ENCODE measurements at places on chromosomes 5 and 9.

DNA sequence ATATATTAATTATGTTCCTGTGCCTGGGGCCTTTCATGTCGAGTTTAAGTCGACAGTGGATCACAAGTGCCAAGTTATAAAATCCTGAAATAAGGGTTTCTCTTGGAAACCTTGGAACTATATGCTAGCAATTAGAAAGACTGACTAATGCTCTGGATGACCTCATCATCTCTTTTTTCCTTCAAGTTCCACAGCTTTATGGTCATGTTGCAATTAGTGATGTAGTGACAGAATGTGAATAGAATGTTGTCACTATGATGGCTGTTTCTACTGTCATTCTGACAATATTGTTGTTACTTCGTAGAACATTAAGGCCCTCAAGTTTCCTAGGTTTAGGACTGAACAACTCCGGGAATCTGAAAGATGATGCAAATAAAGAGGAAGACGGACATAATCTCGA, 368.0 kb upstream of the SEMA6A start:
- DNase-seq, result no peak

DNA sequence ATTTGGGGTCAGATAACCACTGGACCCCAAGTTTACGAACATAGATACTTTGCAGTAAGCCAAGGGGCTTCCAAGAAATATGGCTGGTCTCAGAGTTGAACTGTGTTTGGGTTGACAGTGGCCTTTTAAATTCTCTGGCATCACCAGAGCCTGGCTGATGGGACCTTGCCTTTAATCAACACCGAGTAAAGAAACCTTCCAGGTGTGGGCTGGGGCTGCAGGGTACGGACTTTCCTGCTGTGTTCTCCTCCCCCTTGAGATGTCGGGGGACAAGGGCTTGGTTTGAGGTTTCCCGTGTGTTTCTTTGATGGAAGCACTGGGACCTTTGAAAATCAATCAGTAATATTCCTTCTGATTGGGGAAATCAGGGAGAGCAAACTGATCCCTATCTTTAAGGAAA, 140.1 kb downstream of the MTX3 start:
- DNase-seq, result no peak

GRCh38 chr5:38751103-38751502, 94.7 kb upstream of the OSMR start:
- no peak for DNase-seq

DNA sequence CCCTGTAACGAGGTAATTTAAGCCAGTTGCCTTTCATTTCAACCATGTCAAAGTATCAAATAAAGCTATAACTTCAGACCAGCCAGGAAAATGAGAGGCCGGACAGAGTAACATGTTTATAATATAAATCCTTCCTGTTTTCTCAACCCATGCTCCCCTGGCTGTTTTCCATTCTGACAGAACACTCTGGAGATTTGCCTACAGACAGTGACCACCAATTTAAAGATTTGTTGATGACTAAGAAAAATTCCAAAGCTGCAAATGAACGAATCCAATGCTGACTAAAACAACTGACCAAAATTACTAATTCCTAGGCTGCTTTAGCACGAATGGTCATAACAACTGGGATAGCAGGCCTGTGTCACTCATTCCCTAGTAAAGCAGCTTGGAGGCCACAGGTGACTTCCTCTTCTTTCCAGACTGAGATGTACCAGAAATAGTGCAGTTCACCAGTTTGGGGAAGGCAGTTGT, 141.4 kb downstream of the AOPEP start:
- no peak for DNase-seq

- DNase-seq, result no peak
These were observed 31.9 kb downstream of the GNA14 start for GRCh38 chr9:77616191-77616590.

DNA sequence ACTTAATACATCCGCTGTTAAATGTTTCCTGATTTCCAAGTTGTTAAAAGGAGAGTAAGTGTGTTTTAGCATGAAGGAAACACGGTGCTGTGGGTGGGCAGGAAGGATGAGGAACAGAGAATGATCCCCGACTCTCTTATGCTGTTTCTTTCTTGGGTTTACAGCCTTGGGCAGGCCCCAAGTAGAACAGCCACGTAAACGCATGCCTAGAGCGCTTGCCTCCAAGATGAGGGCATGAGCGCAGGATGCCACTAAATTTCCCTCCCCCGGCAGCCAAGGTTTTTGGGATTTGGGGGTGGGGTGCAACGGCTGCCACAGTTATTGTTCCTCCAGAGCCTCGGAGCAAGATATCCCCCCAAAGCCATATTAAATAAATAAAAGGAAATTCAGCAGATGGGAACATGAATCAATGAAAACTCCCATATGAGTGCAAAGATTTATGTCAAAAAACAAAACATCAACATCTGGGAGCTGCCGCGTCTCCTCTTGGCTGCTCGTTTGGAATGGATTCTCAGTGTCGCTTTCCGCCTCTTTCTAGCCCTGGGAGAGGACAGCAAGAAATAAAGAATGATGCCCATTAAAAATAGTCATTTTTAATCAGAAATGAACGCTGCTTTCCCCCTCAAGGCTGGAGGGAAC, 10.0 kb upstream of the DELE1 start:
- no peak for DNase-seq

GRCh38 chr5:32686799-32687498, 24.2 kb upstream of the NPR3 start:
- no peak for DNase-seq

GRCh38 chr5:61139094-61139873, 23.0 kb downstream of the SMIM15 start:
- no peak for DNase-seq

- no peak for DNase-seq
These were observed 117.9 kb upstream of the PRSS3 start for GRCh38 chr9:33677506-33677809.

- peak; percentile 32 for DNase-seq
These were observed at the start of gene RASGEF1C for GRCh38 chr5:180209137-180209581. TSS of gene RASGEF1C (minus strand) at chr5:180209211. CDS start at chr5:180138052, 71,159 bp downstream.

DNA sequence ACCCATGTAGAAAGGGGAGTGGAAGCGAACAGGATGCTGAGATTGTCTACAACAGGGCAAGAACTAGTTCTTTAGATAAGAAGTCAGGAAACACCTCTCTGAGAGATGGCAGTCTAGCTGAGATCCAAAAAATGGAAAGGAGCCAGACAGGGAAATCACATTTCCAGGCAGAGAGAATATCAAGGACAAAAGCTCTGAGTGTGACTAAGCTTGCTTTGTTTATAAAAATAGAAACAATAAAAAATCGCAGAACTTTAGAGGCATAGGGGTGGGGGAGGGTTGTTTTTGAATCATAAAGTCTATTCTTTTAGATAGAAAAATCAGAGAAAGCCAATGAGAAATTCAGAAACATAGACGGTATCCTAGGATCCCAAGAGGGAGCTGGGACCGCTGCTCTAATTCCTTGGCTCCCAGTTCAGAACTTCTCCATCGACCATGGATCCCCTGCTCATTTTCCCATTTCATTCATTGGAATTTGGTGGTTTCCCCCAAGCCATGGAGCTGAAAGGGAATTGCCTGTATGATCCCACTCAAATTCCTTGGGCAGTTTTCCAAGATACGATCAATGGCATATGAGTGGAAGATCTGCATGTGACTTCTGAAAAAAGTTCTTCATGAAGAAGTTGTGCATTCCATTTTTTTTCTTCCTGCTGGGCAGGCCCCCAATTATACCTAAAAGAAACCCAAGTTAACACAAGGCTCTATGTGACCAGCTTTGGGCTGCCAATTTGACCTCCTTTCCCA, 182.0 kb downstream of the GRIA1 start:
- DNase-seq, result no peak

DNA sequence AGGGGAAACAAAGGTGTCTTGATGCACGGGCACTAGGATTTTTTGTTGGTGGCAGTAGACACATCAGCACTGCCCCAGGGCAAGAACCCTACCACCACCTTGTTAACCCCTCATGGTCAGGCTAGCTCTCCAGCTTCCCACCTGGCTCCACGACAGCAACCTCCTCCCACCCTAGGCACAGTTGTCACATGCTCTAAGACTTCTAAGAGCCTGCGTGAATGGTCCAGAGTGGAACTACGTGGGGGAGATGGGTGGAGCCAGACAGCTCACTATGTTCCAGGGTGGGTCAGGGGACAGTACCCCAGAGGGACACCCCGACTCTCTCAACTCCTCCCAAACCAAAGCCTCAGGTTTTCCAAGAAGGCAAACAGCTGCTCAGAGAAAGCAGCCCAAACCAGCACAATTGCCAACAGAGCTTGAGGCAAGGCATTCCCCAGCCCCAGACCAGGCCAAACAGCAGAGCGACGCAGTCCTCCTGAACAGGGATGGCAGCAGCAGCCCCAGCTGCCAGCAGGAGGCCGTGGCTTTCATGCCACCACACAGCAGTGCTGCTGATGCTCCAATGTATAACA, 78.0 kb downstream of the NRG2 start:
- DNase-seq, result no peak

DNA sequence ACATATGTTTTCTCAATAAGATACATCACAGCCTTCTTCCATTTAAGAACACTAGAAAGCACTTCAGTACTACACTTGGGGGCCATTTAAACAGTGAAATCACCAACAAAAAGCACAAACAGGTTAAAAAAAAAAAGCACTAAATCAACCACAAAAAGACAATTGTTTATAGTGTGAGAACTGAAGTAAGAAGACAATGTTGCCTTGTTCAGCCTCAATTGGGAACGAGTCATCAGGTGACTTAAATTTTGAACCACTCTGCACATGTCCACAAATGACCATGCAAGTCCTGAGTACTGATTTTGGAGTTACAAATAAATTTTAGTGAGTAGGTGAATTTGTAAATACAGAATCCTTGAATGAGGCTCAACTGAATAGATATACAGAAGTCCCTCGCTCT, 37.2 kb upstream of the HNRNPA0 start:
- no peak for DNase-seq

DNA sequence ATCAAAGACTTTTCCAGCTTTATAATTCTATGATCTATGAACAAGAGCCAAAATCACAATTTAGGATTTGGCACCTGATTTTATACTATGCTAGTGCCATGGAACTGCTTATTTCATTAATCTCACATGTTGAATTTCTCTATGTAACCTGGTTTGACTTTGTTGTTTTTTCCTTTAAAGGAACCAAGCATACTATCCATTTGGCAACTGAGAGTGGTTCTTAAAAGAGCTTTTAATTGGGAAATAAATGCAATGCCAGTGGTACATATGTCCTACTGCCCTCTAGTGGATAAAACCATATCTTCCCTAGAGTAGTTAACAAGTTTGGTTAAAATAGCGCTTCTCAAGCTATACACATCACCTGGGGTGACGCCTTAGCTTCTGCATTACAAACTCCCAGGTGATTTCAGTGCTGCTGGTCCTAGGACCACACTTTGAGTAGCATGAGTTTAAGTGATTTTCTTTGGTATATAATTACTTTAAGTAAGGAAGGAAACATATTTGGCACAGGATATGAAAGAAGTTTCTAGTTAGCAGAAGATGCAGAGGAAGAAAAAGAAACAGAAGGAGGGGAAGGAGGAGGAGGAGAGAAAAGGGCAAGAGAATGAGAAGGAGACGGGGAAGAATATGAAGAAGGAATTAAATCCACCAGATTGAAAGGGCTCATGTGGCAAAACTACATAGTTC, 56.8 kb downstream of the FGF10 start:
- no peak for DNase-seq

DNA sequence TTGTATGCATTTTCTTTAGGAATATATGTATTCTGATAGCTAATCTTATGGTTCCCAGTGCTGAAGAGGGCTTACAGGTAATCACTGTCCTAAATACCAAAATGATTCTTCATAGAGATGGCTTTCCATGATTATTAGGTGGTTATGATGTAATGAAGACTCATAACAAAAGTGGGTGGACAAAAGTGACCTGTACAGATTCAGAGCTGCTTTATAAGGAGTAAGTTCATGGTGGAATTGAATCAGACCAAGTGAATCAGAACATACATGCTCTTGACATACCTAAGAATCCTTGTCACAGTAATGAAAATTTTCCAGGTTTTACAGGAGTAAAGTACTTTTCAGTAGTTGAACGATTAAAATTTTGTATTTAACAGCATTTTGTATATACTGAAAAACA, 105.6 kb downstream of the NIPBL start:
- no peak for DNase-seq

GRCh38 chr9:136543280-136543679, 2.6 kb downstream of the NOTCH1 start:
- DNase-seq, result no peak

DNA sequence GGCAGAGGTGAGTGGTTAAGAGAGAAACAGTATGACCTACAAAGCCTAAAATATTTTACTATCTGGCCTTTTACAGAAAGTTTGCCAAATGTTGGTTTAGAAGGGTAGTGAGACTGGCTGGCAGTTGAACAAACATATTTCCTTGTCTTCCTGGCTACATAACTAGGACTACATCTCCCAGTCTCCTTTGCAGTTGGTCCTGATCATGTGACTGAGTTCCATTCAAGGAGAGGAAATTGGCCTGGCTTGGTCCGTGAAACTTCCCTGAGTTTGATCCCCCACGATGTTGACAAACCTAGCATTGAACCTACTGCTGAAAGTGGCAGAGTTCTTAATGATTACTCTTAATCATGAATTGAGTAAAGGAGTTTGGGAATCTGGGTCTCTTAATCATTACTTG, 280.8 kb downstream of the SLIT3 start:
- DNase-seq, result no peak

DNA sequence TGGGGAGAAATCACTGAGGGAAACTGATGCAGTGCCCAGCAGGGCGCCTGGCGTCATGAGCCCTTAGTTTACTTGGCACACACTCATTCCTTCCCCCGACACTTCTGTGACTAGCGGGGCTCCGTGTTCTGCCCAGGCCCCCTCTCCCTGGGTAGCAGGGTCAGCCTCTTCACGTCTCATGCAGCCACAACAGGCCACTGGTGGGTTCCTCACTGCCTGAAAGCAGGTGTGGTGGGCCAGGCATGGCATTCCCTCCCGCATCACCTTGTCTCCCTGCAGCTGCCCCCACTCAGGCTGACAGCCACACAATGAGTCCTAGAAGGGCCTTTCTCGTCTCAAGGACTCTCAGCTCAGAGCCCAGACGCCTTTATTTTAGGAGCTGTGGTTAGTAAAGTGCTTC, 51.1 kb upstream of the CPLX2 start:
- DNase-seq, result no peak

- no peak for DNase-seq
These were observed 18.3 kb downstream of the RICTOR start for GRCh38 chr5:39055768-39056398.

GRCh38 chr9:71984831-71985281, 73.4 kb downstream of the C9orf85 start:
- DNase-seq, result no peak

DNA sequence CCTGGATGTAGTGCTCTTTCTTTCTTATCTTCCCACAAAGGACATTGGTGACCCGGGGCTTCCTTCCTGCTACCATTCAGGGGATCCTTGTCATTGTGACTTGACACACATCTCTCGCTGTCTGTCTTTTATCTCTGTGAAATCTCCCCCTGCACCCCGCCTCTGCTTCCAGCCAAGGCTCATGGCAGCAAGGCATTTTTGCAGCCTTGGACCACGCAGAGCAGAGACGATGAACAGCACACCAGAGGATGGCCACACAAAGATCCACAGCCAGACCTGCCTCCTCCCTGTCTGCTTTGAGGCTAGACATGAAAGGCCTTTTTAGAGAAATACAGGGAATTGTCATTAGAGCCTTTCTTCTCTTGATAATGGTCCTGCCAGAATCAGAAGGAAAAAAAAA, 549.1 kb downstream of the CDK5RAP2 start:
- no peak for DNase-seq

Data from stimulated activated naive CD4-positive, alpha-beta T cell treated with Interleukin-2 at 50 U/mL for 16 hours (primary cell).